ENCODE measurements at places on chromosomes 5 and 9.

- no peak for DNase-seq
These were observed 51.8 kb downstream of the WDR36 start for GRCh38 chr5:111143910-111144309.

GRCh38 chr9:2764353-2764752, 47.0 kb downstream of the KCNV2 start:
- DNase-seq: no peak

GRCh38 chr5:100827481-100827889, 75.6 kb downstream of the ST8SIA4 start:
- no peak for DNase-seq

- DNase-seq: no peak
These were observed 298.2 kb upstream of the RFX3 start for GRCh38 chr9:3823842-3824475.

DNA sequence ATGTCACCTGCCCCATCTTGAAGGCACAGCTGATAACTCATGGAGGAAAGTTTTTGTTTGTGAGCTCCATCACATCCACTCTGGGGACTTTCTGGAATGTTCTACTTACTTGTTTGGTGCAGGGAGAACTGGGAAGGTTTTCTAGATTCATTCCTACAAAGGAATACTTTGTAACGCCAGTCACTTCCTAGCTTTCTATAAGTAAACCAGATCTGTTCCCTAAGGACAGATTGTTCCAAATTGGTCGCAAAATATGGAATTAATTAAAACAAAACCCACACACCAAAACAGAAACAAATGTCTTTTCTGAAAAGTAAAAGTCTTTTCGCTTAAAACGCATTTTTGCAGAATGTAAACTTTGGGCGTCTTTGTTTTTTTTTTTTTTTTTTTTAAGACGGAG, 167.6 kb downstream of the PDZD2 start:
- DNase-seq: no peak

- no peak for DNase-seq
These were observed 211.7 kb downstream of the LRRC70 start for GRCh38 chr5:62790348-62790747.

DNA sequence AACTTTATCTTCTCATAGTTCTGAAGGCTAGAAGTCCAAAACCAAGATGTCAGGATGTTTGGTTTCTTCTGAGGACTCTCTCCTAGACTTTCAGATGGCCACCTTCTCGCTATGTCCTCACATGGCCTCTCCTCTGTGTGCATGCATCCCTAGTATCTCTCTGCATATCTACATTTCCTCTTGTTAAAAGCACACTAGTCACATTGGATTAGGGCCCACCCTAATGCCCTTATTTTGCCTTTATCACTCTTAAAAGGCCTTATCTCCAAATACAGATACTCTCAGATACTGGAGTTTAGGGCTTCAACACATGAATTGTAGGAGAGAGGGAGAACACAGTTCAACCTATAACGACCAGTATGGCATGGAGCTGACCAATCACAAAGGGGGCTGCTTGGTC, 151.7 kb downstream of the PRELID2 start:
- DNase-seq: no peak

- no peak for DNase-seq
These were observed 42.5 kb downstream of the ADAMTS16 start for GRCh38 chr5:5182508-5183188.

GRCh38 chr5:39424736-39425637, at the start of gene DAB2:
Gene DAB2, minus strand, starts transcription at chr5:39424980. Its CDS starts 30,660 bp downstream, at chr5:39394320.
- peak; percentile 82 for DNase-seq

GRCh38 chr9:83633255-83633654, 10.3 kb downstream of the IDNK start:
- DNase-seq: no peak

DNA sequence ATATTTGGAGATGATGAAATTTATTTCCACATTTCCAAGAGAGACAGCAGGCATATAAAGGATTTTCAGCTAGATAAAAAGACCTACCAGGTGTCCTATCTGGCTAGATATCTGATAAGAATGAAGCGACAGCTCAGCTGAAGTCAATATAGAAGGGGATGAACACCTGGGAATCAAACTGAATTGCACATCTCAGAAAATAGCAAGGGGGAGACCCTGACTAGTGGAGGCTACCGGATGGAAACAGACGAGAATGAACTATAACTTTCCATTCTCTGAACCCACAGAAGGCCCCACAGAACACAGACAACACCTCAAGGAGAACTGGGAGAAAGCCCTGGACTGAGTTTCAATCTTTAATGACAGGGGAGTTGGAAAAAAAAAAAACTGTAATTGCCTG, 51.1 kb downstream of the CPLANE1 start:
- no peak for DNase-seq

GRCh38 chr5:37721447-37721871, 118.4 kb downstream of the GDNF start:
- no peak for DNase-seq

GRCh38 chr5:77086368-77086688, 757 bp downstream of the ZBED3 start:
- no peak for DNase-seq

DNA sequence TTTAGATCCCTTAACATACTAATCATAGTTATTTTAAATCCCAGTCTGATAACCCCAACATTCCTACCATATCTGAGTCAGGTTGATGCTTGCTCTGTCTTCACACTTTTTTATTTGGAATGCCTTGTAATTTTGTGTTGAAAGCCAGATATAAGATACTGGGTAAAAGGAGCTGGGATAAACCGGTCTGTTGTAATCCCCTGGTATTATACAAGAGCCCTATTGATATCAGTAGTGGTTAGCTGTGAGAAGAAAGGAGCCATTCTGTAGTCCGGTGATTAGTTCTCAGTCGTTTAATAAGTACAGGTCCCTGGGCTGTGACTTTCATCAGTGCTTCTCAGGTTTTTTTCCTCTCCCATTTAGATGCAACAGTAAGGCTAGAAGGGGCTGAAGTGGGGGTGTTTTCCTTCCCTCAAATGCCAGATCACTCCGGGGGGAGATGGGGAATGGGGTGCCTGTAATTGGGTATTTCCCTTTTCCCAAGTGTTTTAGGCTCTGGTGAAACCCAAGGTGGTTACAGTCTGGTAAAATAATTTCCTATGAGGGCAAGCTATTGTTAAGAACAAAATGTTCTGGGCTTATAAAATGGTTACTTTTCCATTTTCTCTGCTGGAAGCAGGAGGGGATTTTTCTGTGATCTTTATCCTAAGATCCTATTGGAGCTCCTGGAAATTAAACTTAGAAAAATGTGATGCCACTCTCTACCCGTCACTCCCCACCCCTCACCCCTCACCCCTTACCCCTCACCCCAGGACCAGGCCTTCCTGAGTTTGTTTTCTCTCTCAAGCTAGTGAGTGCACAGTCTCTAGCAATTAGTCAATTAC, 72.7 kb downstream of the KCNN2 start:
- no peak for DNase-seq

- no peak for DNase-seq
These were observed 284.0 kb downstream of the DRD1 start for GRCh38 chr5:175159956-175160355.

- DNase-seq: no peak
These were observed 238.8 kb upstream of the PCSK5 start for GRCh38 chr9:75651709-75652108.

GRCh38 chr9:75695921-75696320, 194.6 kb upstream of the PCSK5 start:
- DNase-seq: no peak

DNA sequence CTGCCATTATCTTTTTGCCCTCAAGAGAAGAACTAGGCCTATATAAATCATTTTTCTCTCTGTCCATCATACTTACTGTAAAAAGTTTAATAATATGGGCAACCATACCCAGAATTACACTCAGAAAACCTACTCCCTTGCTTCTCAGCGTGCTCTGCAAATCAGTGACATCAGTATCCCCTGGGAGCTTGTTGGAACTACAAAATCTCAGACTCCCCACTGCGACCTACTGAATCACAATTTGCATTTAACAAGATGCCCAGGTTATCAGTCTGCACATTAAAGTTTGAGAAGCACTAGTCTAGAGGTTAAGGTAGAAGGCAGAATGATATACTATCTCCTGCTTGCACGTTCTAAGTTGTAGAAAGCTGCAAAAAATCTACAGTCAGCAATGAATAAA, 127.2 kb downstream of the MLLT3 start:
- no peak for DNase-seq

DNA sequence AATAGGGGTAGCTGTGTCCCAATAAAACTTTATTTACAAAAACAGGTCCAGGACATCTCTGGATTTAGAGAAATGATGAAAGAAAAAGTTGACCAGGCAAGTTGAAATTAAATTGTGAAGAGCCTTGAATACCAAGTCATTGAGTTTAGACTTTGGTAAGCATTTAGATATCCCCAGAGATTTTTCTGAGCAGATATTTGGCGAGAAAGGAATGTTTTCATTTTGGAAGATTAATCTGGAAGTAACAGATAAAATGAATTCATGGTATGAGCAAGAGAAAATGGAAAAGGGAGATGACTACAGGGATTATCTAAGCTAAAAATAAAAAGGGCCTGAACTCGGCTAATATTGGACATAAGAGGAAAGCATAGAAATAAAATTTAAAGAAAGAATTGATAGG, 157.6 kb downstream of the ACTL7B start:
- DNase-seq: no peak

DNA sequence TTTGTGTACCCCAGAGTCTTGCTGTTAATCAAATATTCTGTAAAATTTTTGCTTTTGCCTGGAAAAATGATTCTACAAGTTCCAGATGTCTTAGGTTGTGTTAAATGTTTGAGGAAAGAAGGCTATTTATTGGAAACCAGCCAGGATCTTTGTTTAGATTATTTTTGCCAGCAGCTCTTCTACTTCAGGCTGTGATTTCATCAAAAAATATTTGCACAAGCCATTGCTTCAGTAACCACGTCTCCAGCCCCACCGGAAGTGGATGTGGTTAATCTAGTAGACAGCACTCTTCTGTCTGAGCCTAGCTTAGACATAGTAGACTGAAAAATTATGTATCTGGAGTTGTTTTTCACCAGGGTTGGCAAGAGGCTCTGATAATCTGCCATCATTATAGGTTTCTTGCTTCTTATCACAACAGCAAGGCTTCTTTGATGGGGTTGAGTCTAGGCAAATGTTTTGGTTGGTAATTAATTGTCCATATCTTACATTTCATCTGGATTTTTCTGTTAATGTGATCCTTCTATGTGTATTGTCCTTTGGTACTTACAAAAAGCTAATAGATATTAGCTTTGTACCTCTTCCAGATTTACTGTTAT, 17.1 kb downstream of the KCTD16 start:
- no peak for DNase-seq

DNA sequence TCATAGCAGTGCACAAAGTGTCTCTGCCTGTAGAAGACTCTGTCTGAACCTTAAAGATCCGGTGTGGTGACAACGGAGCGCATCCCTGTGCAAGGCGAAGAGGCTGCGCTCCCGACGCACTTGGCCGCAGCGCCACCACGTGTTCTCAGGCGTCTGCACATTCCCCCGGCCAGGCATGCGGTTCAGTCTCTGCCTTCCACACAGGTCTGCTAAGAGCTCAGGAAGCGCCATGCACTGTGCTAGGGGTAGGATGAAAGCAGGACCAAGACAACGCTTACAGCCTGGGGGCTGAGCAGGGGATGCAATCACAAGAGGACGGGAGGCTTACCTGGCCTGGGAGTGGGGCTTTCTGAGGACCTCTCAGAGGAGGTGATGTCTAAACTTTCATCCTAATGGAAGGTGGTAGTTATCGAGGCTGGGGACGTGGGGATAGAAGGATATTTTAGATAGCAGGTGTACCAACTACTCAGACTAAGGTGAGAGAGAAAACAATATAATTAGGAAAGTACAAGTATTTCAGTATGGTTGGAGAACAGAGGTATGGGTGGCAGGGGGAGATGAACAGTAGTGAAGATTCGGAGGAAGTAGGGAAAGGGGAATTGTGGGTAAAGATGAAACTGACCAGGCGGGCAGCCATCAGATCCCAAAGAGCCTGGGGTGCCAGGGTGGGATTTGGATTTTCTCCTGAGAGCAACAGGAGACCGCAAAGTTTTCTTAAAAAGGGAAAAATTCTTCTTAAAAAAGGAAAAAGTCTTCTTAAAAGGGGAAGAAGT, 13.3 kb downstream of the CAPSL start:
- DNase-seq: peak; percentile 82

DNA sequence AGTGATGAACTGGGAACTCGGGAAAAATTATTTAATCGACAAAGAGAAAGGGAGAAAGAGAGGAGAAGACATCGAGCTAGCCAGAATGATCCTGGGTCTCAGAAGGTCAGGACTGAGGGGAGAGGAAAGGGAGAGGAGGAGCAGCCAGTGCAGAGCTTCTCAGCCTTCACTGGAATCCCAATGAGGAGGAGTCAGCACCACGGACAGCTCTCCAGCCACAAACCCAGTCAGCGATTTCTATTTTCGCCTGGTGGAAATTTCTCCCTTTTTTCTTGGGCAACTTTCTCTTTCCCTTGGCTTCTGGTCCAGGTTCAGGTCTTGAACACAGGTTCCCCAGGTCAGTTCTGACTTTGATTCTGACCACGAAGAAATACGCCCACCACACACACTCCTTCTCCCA, 1.6 kb upstream of the BRINP1 start:
- DNase-seq: no peak

- no peak for DNase-seq
These were observed 7.7 kb downstream of the CA9 start for GRCh38 chr9:35681341-35682002.

DNA sequence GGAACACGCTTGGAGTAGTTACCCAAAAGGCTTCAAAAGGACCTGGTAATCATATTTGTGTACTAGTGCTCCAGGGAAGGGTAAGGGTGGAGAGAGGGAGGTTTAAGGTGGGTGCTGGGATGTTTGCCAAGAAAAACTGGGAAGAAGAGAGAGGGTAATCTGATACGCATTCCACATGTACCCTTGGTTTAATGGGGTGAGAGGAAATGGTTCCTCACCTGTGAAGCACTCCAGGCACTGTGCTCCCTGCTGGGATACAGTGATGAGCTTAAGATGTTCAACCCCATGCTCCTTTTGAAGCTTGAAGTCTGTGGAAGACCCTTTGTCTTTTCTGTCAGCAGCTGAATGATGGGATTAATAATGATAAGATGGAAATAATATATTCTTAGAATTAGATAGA, 98.4 kb downstream of the COX7C start:
- no peak for DNase-seq

GRCh38 chr5:121816164-121816563, 35.5 kb upstream of the FTMT start:
- DNase-seq: no peak

- DNase-seq: no peak
These were observed 28.5 kb upstream of the TNFSF15 start for GRCh38 chr9:114834386-114834785.

DNA sequence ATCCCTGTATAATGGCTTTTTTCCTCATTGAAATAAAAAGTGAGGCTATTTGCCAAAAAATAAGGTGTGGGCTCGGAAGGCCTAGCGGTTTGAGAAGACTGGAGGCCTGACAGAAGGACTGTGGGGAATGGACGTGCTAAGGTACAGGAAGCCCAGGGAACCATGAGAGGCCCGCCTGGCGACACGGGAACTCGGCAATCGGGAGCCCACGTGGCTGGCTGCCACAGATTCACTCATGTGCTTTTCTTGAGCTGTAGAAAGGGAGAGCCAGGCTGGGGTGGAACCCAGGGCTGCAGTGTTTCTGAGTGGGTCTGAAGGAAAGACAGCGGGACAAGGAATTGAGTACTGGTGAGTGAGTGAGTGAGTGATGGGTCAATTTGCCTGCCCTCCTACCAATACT, 11.9 kb upstream of the DDX41 start:
- DNase-seq: no peak

- no peak for DNase-seq
These were observed 12.4 kb downstream of the GZMK start for GRCh38 chr5:55036477-55036876.

Data from head of caudate nucleus (tissue), 42 donors.